ENCODE measurements at places on chromosomes 6 and 20.
A peak's percentile ranks its signal among the peaks of the same experiment; 100 is the strongest.

DNA sequence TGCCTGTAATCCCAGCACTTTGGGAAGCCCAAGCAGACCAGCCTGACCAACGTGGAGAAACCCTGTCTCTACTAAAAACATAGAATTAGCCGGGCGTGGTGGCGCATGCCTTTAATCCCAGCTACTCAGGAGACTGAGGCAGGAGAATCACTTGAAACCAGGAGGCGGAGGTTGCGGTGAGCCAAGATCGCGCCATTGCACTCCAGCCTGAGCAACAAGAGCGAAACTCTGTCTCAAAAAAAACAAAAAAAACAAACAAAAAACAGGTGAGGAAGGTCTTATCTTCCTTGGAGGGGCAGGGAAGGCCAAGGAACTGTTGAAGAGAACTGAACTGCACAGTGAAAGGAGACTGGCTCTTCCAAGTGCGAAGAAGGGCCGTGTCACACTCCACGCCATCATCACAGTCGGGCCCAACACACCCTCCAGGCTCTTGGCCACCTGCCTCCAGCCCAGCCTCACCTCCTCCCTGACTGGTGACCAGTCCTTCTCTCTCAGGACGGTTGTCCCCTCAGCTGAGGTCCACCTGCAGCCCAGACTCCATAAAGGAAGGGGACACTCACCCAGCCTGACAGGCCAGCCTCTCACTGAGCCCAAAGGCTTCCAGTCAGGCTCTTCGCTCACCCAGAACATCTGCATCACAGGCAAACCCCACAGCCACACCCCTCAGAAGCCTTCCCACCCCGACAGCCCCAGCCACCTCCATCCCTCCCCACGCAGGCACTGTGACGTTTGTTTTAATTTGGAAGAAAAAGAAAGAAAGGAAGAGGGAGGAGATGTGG lies 4.1 kb downstream of the ZC3H12D start:
- DNase-seq, result peak; percentile 61

DNA sequence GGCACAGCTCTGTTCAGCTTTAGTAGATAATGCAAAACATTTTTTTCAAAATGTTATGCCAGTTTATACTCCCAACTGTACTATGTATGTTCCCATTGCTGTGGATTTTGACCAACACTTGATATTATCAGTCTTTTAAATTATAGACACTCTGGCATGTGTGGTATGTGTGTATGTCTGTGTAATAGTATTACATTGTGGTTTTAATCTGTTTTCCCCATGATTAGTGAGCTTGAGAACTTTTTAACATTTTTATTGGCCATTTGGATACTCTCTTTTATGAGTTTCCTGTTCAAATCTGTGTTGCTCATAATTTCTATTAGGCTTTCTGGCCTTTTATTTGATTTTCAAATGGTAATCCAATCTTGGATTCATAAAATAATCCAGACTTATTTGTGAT lies 69.2 kb upstream of the TXNDC5 start:
- no peak for DNase-seq

- DNase-seq, result no peak
Measured at GRCh38 chr20:1800777-1801176, 94.4 kb upstream of the SIRPA start.

GRCh38 chr6:140494321-140495108 lies 1120.1 kb upstream of the CITED2 start:
- DNase-seq, result no peak

DNA sequence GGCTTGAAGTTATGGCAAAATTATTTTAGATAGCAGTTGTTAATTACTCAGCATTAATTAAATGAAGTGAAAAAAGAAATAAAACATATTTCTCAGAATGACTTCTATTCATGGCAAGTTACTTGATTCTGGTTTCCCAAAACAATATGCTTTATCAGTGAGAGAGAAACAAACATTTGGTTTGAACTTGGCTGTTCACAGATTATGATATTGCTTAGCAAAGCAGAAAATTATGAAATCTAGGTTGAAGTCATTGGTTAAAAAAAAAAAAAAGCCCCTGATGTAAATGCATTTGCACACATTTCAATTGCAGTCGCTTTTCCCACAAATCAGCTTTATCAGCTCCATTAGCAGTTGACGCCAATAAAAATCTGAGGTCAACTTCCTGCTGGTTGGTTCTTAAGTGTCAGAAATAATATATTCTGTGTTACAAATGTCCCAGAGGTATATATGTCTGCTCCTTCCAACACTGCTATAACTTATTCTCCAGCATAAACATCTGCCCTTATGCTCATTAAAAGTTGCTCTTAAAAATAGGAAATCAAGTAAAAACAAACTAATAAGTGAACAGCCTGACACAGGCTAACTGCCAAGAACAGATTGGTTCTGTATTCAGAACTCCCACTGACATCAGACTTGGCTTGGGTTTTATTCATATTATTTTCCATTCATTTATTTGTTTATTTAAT lies 275.4 kb downstream of the PHF3 start:
- no peak for DNase-seq

GRCh38 chr20:48159145-48160008 lies 374.1 kb upstream of the SULF2 start:
- DNase-seq, result no peak

- no peak for DNase-seq
Measured at GRCh38 chr6:36651659-36652379, 26.7 kb upstream of the CDKN1A start.

DNA sequence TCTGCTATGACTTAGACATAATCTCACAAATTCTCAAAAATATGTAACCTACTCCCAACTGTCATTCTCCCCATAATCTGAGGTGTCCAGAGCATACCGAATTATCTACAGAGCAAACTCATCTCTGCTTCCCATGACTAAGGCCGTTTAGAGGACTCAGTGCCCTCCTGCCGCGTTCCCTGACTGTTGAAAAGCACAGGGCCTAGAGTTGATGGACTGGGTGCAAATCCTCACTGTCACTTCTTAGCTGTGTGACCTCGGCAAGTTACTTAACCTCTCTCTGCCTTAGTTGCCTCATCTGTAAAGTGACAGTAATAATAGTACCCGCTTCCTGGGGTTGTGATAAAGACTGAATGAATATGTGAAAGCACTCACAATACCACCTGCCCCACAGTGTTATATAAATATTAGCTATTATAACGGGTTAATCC lies 4.7 kb upstream of the TUBB2A start:
- DNase-seq, result peak; percentile 36

Data from GM12865 (cell line).